ENCODE measurements at places on chromosomes 2 and 18.

GRCh38 chr2:72136331-72136730, 11.3 kb downstream of the CYP26B1 start:
- no peak for DNase-seq

DNA sequence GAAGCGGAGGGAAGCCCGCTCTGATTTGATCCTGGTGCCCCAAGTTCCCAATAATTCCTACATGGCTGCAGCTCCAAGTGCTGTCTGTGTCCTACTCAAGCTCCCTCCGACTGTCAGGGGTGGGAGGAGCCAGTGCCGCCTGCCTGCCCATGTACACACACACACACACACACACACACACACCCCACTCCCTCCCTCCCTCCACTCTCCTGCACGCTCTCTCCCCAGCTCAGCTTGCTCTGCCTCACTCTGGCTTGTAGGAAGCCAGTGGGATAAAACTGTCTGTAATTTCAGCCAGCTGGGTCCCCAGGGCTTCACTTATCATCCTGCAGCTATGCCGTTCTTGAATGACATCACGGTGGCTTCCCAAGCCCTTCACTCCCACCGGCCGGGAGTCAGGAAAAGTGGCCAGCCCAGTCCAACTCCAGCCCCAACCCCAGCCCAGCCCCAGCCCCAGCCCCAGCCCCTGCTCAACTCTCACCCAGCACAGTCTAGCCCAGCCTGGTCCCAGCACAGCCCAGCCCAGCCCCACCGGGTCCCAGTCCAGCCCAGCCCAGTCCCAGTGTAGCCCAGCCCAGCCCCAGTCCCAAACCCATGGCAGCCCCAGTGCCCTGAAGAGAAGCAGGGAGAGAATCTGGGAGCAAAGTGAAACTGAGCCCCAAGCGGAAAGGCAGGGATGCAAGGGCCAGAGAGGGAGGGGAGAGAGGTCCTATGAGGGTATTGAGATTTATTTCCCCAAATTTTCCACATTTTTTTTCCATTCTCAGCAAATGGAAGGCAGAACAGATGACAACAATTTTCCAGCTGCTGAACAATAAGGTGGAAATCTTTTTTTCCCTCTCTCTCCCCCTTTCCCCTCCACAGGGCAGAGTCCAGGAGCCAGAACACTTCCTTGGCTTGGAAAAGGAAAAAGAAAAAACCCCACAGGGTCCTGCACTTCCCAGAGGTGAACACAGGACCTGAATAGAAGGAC, 144.0 kb downstream of the TNS1 start:
- no peak for DNase-seq

GRCh38 chr2:222295368-222296062, 3.3 kb downstream of the PAX3 start:
- DNase-seq: no peak

DNA sequence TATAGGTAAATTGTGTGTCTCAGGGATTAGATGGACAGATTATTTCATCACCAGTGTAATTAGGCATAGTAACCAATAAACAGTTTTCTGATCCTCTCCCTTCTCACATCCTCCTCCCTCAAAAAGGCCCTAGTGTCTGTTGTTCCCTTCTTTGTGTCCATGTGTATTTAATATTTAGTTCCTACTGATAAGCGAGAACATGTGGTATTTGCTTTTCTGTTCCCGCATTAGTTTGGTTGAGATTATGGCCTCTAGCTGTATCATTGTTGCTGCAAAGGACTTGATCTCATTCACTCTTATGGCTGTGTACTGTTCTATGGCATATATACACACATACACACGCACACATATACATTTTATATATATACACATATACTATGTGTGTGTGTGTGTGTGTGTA, 866.2 kb downstream of the CCDC85A start:
- no peak for DNase-seq

- DNase-seq: no peak
Observed at GRCh38 chr2:172861656-172862476, 126.2 kb downstream of the RAPGEF4 start.

DNA sequence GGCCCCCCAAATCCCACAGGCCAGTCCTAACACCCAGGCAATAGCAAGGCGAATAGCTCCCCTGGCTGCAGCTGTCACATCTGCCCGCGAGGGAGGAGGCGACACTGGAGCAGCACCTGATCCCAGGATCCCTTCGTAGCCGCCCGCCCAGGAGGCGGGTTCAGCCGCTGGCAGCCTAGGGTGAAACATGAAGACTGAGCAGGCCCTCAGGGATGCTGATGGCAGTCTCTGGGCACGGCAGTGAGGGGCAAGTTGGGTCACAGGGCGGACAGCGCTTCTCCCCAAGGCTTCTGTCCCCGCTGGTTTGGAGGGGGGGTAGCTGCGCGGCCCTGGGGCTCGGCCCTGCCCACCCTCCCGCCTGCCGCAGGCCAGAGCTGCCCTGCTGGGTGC, 1.9 kb downstream of the DNMT3A start:
- DNase-seq: no peak

GRCh38 chr2:136718273-136718672, 47.1 kb upstream of the THSD7B start:
- no peak for DNase-seq

- no peak for DNase-seq
Observed at GRCh38 chr2:120231564-120231973, 8.4 kb upstream of the TMEM185B start.

DNA sequence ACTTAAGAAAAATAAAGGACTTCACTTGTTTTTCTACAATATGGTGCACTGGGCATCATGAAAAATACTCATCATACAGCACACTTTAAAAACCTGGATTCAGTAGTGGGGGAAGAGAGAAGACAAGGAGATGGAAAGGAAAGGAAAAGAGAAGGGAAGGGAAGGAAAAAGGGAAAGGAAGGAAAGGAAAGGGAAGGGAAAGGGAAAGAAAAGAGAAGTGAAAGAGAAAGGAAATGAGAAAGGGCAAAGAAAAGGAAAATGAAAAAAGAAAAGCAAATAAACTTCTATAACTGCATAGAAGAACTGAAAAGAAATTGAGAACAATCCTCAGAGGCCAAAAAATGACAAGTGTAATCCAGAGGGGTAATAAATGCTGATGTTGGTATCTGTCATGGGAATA, 388.1 kb upstream of the PKDCC start:
- no peak for DNase-seq

GRCh38 chr2:199261936-199262335, 195.8 kb downstream of the SATB2 start:
- DNase-seq: no peak

DNA sequence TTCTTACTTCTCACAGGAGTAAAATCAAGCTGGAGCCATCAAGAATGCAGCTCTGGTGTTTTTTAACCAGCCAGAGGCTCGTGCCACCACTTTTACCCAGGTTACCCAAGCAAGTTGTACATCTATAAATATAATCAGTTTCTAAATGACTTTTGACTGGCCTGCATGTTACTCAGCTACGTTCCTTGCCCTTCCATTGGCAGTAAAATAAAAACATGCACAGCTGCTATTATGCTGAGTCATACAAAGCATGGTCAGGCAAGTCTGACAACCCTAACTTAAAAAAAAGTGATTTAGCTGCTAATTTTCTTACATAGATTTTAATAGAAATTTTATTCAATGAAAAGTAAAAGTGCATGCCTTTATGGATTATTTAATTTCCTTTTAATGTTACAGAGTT, 111.7 kb upstream of the CSRNP3 start:
- no peak for DNase-seq

GRCh38 chr2:241140445-241140840, 8.8 kb downstream of the PASK start:
- no peak for DNase-seq

DNA sequence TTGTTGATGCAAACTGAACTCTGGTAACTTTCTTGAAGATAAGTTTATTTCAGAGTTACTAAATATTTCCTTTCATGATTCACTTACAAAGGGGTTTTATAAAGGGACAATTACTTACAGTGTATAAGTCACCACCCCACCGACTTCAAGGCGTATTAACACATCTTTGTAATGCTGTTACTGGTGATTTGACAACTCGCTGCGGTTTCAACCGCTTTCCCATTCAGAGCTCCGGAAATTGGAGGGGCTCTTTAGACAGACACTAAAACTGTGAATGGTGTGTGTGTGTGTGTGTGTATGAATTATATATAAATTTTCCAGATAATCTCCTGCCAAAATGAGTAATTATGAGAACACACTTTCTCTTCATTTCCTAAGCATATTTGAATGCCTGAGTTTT, 4.9 kb downstream of the TM4SF20 start:
- no peak for DNase-seq

- DNase-seq: no peak
Observed at GRCh38 chr18:3970929-3971328, 484.2 kb downstream of the DLGAP1 start.

GRCh38 chr2:165499131-165499530, 29.6 kb downstream of the CSRNP3 start:
- DNase-seq: no peak

DNA sequence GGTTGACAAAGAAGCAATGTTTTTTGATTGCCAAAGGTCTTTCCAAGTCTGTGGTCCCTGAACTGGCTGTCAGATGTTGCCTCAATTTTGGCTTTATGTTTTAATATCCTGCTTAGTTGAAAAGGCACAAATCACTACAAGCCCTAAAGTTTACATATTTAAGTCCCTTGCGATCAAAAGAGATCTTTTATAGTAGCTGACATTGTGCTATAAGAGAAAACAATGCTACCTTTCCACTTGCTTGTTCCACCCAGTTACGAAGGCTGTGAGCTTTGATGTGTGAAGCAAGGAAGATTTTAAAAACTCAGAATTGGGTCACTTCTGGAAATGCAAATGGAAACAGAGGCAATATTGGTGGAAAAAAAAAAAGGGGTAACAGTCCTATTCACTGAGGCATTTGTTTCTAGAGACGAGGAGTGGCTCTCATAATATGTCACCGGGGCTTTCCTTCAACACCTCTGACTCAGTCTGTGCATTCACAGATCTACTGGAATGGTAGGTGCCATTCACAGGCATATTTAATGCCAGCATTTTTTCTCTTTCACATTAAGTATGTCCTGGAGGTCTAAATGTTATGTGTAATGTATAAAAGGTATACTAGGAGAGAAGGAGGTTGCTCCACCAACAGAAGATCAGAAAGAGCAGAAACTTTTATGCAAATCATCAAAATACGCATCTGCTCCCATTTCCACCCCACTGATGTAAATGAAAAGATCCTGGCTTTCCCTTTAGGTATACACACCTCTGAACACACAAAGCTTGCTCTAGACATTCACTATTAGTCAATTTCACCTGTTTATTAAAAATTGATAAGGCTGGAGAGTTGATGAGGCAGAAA, 91.8 kb downstream of the TGIF1 start:
- DNase-seq: no peak

DNA sequence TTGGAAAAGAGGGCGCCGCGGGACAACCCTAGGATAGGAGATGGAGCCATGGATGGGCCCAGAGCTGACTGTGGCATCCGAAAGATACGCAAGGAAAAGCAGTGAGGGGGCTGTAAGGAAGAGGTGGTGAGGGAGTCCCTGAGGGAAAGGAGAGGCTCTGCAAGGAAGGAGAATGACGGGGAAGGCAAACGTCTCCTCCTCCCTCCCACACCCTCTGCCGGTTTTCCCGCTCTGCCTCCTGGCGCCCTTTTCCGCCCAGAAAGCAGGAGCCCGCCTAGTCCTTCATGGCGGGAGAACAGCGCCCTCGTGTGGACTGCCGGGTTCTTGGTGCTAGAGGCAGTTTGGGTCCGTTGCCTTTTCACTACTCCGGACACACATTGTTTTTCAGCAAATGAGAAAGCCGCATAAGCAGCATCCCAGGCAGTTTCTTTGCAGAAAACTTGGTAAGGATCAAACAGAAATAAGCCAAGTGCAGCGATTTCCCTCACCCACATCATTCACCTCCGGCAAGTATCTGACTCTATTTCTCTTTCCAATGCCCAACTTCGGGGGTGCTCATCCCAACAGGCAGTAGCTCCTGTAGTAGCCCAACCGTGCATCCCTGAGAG, 200.4 kb downstream of the INO80D start:
- peak; percentile 68 for DNase-seq

DNA sequence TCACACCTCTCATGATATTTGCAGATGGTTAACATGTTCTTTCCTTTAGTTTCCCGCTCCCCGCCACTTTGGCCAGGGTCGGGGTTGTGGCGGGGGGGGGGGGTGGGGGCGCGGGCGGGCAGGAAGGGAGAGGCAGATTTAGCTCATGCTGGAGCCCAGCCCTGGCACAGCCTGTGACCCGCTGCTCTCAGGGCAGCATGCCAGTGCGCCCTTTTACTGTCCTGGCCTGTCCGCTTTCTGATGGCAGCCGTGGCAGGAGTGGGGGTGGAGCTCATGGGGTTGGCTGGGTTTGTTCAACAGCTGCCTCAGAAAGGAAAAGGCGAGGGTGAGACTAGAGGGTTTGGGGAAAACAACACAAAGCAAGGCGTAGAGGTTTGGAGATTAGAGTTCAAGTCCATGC, 56.1 kb downstream of the TNP1 start:
- DNase-seq: no peak

DNA sequence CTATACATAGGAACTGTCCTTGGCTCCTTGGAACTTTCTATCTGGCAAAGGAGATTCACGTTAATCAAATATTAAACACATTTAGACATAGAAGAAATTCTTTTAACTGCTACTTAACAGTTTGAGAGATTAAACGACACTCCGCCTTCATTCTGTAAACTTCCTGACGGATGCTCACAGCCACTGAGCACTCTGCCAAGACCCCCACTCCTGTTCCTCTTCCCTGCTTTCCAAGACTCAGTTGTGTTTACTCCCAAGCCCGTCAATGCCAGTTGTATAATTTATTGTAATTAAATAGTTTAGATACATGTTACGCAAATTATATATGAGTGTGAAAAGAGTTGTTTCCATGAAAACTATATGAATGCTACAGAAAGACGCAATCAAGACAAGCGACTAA, 321.4 kb upstream of the EPHA4 start:
- DNase-seq: no peak

- DNase-seq: peak; percentile 35
Observed at GRCh38 chr2:43426305-43427031, 169.4 kb downstream of the THADA start.

- DNase-seq: no peak
Observed at GRCh38 chr18:785242-785641, 26.8 kb downstream of the YES1 start.

- no peak for DNase-seq
Observed at GRCh38 chr2:85921659-85922058, 32.9 kb upstream of the ST3GAL5 start.

DNA sequence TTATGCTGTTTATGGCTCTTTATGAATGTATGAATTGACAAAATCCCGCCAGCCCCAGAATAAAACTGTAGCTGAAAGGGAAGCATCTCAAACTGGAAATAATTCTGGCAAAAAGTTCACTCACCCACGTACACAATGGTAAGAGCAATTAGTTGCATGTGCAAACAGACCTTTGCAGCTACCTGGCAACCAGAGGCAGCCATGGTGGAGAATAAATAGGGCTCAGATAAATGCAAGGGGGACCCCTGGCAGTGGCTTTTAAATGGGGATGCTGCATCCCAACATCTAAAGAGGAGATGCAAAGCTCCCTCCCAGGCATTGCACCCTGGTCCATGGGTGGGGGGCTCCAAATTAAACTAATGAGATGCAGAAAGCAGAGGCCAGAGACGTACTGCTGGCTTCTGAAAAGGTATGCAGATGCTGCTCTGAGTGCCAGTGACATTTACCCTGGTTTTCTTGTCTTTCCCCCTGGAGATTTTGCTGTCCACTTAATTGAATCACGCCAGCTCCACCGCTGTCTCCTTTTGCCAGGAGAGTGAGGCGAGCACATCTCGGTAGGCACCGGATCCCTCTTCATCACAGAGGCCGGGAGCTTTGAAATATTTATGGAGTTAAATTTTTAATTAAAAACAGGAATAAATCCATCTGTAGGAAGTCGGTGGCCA, 126.6 kb upstream of the NRP2 start:
- DNase-seq: no peak

GRCh38 chr2:221154176-221154575, 417.9 kb downstream of the EPHA4 start:
- no peak for DNase-seq

All from GM12891 (cell line).